ENCODE measurements at places on chromosomes 11 and 22. TPM values are rescaled to one million over a fixed set of nuclear protein-coding genes. Genes with fewer than 3 reads are reported as not detected.

Gene SULT4A1
- polyA plus RNA-seq = 2.9 TPM

Gene DEUP1
- polyA plus RNA-seq = 1.2 TPM

Gene SYCE3
- polyA plus RNA-seq = 0.28 TPM

DNA sequence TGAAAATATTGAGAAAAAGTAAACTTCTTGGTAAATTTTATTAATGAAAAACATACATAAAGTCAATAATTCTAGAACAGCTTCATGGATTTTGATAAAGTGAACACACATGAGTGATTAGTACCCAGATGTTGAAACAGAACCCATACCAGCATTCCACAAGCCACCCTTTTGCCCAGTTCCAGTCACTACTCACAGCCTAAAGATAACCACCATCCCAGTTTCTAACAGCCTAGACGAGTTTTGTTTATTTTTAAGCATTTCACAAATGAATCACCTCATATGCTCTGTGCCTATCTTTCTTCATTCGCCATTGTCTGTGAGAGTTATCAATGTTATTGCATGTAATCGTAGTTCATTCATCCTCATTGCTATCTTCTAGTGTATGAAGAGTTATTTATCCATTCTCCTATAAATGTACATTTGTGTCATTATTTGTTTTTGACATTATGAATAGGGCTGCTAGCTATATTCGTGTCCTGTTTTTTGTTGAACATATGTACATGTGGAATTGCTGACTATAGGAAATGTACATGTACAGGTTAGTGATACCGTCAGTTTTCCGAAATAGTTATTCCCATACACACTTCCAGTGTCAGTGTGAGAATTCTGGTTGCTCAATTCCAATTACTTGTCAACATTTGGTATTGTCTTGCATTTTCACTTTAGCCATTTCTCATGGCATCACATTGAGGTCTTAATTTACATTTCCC lies 44.5 kb upstream of the TEAD1 start:
- DNase-seq = no peak

- DNase-seq = no peak
These were observed 1367.5 kb downstream of the BRD1 start for GRCh38 chr22:48459859-48460823.

DNA sequence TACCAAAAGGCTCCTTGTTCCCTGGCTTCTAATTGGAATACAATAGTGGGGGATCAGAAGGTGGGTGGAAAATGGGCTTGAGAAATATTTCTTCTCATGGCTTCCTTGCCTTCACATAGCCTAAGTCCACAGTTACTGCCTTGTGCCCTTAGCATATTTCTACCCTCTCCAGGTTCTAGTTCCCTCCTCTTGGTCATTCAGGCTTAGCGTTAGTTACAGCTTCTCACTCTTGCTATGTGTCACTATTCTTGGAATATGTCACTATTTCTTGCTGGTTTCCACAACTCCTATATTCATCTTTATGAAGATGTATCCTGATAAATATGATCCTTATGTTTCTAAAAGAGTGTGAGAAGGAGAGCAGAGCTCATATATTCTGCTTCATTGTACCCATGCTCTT lies 2.5 kb downstream of the OR2D2 start:
- no peak for DNase-seq
